Stimulated activated CD8-positive, alpha-beta memory T cell treated with anti-CD3 and anti-CD28 coated beads, Interleukin-7, amount 100 ng/mL, for 1 hour (primary cell): ENCODE measurements at places on chromosomes 3 and 15.
A peak's percentile ranks its signal among the peaks of the same experiment; 100 is the strongest.

GRCh38 chr3:25817638-25818037, 27.7 kb downstream of the OXSM start:
- DNase-seq: no peak

GRCh38 chr3:65338571-65338970, 650.8 kb upstream of the ADAMTS9 start:
- DNase-seq: no peak

DNA sequence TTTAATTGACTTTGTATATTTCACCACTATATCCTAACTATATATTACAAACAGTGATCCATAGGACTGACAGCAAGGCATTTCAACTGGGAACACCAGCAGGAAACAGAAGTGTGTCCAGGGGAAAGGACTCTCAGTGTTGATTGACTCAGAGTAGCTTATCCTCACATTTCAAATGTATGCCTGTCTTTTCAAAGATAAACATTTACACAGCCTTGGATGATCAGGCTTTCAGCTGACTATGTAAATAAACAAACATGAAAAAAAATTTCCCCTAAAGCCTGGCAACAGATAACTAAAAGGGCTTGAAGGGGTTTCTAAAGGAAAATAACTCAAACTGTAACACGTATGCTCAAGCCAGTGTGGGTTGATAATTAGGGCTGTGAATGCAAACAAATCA, 321.8 kb downstream of the TBC1D5 start:
- DNase-seq: no peak

DNA sequence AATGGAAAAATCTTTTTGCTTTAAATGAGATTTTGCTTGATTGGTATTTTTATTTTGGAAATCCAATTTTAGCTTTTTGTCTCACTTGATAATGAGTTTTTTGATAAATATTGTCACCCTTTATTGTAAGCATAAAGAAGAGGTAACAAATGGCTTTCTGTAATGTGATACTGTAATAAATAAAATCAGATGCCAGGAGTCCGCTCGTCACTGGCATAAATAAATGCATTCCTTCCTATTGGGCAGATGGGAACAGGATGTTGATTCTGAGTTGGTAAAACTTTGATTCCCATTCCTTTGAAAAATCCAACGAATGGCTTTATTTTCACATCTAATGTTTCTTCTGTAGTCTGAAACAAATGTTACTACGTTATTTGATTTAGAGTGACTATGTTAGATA, 59.9 kb downstream of the CACNA2D3 start:
- DNase-seq: no peak

GRCh38 chr15:95202569-95203349, 971.4 kb downstream of the MCTP2 start:
- DNase-seq: no peak

- DNase-seq: no peak
Measured at GRCh38 chr3:107272471-107272870, 104.8 kb upstream of the CCDC54 start.

- DNase-seq: no peak
Measured at GRCh38 chr3:101940521-101941317, 91.4 kb downstream of the NFKBIZ start.

- no peak for DNase-seq
Measured at GRCh38 chr3:85560088-85560785, 601.4 kb downstream of the CADM2 start.

GRCh38 chr3:139514741-139515140, 24.8 kb downstream of the RBP1 start:
- DNase-seq: no peak

DNA sequence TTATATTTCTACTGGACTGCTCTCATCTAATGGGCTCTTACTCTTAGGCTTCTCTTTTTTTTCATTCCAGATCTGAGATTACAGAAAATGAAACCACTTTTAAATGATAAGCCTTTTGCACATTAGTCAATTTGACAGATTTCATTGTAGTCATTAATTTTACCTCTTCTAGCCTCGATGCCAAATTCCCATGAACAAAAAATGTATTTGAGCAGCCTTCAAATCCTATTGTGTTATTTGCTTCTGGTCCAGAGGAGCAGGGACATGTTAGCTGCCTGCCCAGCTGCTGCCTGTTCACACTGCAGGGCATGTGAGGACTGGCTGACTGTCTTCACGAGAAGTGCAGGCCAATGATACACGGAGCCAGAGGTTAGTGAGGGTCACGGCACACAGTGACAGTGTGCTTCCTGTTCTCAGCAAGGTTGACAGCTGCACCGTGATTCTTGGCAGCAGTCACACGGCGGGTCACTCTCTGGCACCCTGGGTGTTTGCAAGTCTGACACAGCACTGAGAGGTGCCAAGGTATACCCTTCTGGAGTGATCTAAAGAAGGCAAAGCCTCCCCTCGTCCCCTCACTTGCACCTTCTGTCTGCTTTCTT, 40.8 kb downstream of the KAT2B start:
- peak; percentile 12 for DNase-seq

DNA sequence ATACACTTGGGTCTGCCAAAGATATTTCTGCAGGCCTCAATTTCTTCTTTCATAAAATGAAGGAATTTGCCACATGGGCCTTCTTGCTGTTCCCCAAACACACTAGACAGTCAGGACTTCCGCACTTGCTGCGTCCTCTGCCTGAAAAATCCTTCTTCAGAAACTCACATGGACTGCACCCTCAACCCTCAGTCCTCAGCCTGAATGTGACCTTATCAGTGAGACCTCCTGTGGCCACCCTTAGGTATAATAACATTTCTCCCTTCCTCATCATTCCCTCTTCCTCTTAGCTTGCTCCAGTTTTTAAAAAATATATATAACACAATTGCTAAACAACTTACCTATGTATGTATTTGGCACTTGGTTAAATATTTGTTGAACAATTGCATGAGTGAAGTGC, 257.5 kb downstream of the MFSD1 start:
- no peak for DNase-seq

- DNase-seq: no peak
Measured at GRCh38 chr3:70608434-70608833, 296.0 kb upstream of the MDFIC2 start.

GRCh38 chr3:186511702-186512101, 32.5 kb downstream of the CRYGS start:
- DNase-seq: no peak

DNA sequence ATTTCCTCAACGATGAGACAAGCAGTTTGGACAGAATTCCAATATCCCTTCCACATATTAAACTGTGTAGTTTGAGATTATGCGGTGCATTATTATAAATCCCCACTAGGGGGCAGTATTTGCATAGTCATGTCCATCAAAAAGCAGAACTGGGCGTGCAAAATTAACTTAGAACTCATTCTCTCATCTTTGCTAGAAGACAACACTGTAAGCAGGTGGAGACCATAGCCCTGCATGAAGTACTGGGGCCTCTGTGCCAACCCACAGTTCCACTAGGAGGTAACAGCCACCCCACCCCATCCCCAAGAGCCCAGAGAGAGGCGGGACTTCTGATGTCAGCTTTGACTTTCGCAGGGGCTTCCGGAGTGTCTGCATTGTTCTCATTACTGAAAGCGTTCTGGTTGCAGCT, 106.6 kb upstream of the TMC3 start:
- DNase-seq: no peak

DNA sequence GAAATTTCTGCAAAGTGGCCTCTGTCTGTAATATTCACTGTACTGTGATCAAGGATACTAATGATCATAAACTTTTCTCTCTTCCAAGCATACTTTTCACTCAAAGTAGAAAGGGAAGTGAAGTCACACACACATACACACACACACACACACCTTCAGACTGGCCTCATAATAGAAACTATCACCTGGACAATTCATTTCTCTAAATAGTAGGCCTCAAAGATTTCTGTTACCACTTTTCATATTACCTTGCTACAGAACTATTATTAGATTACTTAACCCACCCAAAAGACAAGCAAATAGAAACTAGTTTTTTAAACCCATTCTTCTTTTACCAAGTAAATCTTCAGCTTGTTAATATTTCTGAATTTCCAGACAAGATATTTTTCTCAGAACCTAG, 12.2 kb downstream of the CPB1 start:
- no peak for DNase-seq

DNA sequence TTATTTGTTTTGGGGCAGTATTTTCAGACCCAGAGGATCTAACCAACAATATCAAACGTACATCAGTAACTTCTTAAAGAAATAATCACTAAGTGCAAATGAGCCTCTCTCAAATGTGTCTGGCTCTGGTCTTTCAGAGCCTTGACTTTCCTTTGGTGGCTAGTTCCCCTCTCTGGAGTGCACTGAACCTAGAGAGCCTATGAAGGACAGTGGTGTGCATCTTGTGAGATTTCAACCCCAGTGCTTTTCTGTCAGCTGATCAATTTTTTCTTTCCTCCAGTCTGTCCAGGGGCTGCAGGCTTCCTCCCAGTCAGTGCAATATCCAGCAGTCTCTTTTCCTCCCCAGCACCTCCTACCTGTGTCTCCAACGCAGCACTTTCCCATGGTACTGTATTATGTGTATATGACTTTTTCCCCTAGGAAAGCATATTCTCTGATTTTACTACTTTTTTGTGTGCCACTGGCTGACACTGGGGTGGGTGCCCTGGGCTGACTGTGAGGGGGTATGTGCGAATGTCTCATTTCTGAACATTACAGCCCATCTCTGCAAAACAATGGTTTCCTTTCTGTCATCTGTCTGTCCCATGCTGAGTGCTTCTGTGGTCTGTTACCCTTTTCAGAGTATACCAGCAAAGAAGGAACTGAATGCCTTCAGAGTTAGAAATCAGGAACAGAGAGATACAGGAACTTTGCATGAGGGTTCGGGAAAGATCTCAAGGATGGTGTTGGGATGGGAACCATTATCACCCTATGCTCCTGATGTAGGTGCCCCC, 98.8 kb downstream of the ARPP21 start:
- no peak for DNase-seq

- DNase-seq: no peak
Measured at GRCh38 chr3:14812196-14812790, 6.5 kb upstream of the FGD5 start.

DNA sequence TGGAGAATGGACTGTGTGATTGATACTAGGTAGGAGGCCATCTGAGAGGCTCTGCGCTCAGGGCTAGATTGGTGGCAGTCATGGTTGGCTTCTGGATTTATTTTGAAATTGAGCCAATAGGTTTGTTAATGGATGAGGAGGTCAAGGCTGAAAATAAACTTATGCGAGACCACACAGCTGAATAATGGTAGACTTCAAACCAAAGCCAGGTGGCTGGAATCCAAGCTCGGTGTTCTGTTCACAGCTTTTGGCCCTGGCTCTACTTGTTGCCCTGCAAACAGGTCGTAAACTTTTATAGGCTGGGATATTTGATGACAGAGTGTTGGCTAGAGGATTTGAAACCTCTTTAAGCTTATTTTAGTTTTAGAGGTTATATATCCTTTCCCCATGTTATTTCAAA, 160.4 kb downstream of the CHL1 start:
- no peak for DNase-seq

GRCh38 chr3:77381431-77381830, 341.5 kb downstream of the ROBO2 start:
- DNase-seq: no peak

DNA sequence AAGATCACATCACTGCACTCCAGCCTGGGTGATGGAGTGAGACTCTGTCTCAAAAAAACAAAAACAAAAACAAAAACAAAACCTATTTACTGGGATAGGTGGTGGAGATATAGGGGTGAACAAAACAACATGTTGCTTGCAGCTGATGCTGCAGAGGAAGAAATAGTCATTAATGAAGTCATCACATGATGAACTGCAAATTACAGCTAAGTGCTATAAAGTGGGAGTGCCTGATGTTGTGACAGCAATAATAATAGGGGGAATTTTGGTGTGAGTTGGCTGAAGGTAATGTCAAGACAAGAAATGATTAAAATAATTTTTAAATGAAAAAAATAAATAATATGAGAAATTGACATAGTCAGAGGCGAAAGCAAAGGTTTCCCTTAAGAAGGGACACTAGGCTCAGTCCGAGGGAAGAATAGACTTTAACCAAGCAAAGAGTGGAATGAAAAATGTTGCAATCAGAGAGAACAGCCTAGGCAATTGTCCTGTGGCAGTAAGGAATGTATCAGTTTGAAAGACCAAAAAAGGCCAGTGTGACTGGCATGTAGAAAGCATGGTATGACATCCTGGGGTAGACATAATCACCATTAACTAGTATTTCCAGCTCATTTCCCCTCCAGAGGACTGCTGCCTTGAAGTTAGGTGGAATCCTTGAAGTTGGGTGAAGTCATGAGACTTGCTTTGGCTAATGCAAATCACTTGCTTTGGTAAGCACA, 14.7 kb upstream of the PIK3CB start:
- DNase-seq: no peak

DNA sequence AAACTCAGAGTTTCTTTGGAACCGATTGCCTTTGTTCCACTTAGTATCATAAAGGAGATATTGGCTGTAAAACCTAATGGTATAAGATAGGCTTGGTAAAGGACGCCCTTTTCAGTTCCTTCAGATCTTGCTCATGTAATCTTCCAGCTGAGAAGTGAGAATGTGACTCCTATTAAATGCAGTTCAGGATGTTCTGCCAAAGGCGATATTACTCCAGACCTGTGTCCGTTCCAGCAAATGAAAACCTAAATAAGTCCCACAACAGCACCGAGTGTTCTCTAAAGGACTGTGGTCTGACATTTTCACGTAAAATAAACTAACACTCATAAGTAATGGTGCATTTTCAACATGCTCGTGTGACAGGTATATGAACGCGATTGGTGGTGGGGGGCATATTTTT, 276.2 kb downstream of the FEZF2 start:
- DNase-seq: no peak

DNA sequence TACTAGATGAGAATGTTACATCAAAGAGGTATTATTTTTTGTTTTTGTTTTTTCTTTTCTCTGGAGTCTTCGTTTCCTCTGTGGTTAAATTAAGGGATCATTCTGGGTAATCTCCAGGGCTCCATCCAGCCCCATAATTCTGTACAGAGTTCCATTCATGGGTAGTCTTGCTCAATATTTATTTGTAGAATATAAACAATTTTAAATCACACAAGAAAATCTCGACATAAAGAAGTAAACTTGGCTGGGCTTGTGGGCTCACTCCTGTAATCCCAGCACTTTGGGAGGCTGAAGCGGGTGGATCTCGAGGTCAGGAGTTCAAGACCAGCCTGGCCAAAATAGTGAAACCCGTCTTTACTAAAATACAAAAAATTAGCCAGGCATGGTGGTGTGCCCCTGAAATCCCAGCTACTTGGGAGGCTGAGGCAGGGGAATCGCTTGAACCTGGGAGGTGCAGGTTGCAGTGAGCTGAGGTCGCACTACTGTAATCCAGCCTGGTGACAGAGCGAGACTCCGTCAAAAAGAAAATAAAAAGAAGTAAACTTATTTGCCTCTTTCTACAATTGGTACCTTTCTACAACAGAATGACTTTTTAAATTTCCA, 166.8 kb upstream of the TGFBR2 start:
- DNase-seq: no peak

- DNase-seq: no peak
Measured at GRCh38 chr15:49273734-49274318, 103.8 kb downstream of the GALK2 start.

DNA sequence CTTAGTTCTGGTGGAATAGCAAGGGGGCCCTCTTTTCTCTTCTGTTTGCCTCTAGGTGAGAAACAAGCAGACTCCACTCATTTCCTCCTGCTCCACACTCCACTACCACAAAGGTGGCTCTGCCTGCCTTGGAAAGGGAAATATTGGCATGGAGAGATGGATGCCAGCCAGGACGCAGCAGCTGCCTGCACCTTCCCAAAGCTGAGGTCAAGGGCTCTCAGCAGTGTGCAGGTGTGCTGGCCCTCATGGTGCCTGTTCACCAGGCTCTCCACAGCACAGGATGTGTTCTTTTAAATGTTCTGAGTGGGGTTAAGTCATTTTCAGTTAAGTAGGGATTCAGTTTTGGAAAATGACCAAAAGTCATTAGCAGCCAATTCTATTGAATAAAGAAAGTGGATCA, 211.2 kb upstream of the STRIT1 start:
- DNase-seq: no peak
